ENCODE measurements at places on chromosomes 5 and 9. TPM values are rescaled to one million over a fixed set of nuclear protein-coding genes. Genes with fewer than 3 reads are reported as not detected.
A peak's percentile ranks its signal among the peaks of the same experiment; 100 is the strongest.

- peak overlapping the region; percentile 93 for H3K27ac ChIP-seq
- peaks cover 31% of the 10 kb centered on the region for H3K4me1 ChIP-seq
- H3K36me3 ChIP-seq: peaks cover under 1% of the 10 kb centered on the region
Observed at GRCh38 chr5:218457-219291, 554 bp downstream of the SDHA start.

- no peaks in the 10 kb centered on the region for H3K4me1 ChIP-seq
- H3K4me3 ChIP-seq: no peak overlapping the region
- no peak for DNase-seq
- H3K27ac ChIP-seq: no peak overlapping the region
Observed at GRCh38 chr5:59446356-59446755, 447.2 kb downstream of the PDE4D start.

DNA sequence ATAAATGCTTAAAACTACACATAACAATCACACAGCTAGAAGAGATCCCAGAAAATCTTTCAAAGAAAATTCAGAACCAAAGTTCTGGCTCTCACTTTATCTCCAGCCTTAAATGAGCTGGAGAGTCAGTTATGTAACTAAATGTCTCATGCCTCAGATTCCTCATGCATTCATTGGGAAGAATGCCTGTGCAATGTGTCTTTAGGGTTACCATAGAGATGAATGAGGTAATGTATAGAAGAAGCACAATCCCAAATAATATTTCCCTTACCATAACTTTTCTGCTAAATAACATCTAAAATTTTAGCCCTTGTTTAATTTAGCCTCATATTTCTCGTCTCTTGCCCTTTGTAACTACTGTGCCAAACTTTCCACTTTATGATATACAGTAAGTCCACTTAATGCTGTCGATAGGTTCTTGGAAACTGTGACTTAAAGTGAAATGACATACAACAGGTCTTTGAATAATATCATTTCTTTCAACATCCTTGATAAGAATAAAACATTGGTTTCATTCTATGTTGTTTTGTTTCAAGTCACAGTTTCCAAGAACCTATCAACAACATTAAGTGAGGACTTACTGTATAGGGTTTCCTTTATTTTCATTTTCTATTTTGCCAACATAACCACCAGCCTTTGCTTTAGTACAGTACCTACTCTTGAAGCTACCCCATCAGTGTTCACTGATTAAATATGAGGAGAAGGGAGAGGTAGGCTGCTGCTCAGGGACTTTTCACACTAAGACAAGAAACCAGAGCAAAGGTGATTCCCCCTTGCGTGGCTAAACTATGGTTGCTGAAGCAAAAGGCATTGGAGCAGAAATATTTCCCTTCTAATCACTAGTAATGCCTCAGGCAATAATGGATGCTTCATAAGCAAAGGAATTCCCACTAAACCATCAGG, 295.7 kb upstream of the PTGER4 start:
- no peak overlapping the region for H3K27ac ChIP-seq
- no peaks in the 10 kb centered on the region for H3K27me3 ChIP-seq
- H3K36me3 ChIP-seq: no peaks in the 10 kb centered on the region
- no peak overlapping the region for H3K4me3 ChIP-seq

- no peak overlapping the region for H3K4me3 ChIP-seq
- H3K27ac ChIP-seq: no peak overlapping the region
- peak; percentile 45 for DNase-seq
- no peaks in the 10 kb centered on the region for H3K4me1 ChIP-seq
- no peaks in the 10 kb centered on the region for H3K36me3 ChIP-seq
Observed at GRCh38 chr9:101421653-101422065, 13.9 kb downstream of the ALDOB start.

GRCh38 chr5:14105718-14106410, 37.3 kb upstream of the TRIO start:
- no peak for DNase-seq
- H3K27me3 ChIP-seq: no peaks in the 10 kb centered on the region
- H3K36me3 ChIP-seq: no peaks in the 10 kb centered on the region
- H3K4me3 ChIP-seq: no peak overlapping the region
- no peak overlapping the region for H3K27ac ChIP-seq

DNA sequence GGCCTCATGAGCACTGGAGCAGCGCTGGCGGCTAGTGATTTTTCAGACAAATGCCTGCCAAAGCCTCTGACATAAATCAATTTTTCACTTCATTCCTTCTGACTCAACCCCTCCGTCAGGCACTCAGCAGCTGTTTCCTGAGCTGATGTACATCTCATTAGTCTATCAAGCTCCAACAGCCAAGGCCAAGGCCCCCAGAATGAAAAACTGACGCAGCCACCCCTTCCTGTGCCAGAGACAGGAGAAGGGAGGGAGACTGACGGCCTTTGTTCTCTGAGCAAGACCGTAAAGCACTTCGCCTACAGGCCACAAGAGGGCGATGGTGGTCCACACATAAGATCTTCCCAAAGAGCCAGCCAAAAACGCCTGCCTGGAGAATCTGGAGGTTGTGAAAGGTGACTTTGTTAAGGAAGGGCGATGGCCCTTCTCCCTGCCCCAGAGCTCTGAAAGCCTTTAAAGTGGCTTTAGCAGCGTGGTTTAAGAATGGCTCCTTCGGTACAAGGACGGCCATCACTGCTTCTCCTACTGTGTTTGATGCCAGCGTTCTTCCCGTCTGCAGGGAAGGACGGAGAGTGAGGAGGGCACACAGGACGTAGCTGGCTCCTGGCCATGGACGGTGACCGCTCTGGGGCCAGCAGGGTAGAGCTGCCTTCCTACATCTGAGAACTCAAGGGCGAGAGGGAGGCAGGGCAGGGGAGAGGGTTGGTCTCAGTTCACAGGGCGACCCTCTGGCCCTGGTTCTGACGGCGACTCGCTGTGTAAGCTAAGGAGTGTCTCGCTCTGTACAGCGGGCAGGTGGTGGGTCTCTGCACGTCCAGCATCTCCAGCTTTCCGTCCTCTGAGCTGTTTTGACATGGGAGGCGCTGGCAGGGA, 37.0 kb downstream of the ALG2 start:
- peak; percentile 82 for DNase-seq
- H3K27me3 ChIP-seq: no peaks in the 10 kb centered on the region

DNA sequence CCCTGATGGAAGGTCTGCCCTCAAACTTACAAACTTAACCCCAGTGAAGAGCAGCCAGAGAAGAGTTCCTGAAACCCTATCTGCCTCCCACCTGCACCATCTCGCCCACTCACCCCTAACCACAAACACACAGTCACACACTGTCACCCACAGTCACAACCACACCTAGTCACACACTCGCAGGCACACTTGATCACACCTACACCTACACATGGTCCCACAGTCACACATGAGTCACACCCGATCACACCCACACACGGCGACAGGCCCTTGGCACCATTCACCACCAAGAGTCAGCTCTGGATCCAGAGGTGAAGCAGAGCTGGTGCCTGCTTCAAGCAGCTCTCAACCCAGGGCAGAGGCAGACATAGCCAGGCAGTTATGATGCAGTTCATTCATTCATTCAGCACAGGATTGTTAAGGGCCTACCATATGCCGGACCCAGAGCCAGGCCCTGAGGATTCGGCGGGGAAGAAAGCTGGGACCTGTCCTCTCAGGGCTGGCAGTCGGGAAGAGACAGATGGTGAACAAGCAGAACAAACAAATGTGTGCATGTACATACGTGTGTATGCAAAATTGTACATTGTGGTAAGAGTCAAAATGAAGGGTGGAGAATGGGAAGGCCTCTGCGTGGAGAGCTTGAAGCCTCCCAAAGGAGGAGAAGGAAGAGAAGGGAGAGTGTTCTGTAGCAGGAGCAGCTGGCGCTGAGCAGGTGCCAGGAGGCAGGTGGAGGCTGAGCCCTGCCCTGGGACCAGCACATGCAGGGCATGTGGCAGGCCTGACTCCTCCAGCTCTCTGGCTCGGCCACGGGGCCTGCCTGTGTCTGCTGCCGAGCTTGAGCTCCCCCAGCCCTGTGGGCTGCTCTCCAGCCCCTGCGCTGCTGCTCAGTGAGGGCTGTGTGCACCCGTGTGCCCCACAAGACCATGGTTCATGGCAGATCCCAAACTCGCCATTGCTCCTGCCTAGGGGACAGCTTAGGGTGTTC, 6.4 kb downstream of the TSPAN17 start:
- no peak for DNase-seq
- H3K4me3 ChIP-seq: no peak overlapping the region
- no peaks in the 10 kb centered on the region for H3K27me3 ChIP-seq
- peaks cover 8% of the 10 kb centered on the region for H3K4me1 ChIP-seq

GRCh38 chr5:73994963-73995362, 369.0 kb downstream of the ARHGEF28 start:
- H3K4me3 ChIP-seq: no peak overlapping the region
- no peaks in the 10 kb centered on the region for H3K27me3 ChIP-seq
- no peak for DNase-seq
- H3K27ac ChIP-seq: no peak overlapping the region
- H3K36me3 ChIP-seq: no peaks in the 10 kb centered on the region

GRCh38 chr5:55031492-55031891, 7.4 kb downstream of the GZMK start:
- no peak overlapping the region for H3K27ac ChIP-seq
- no peaks in the 10 kb centered on the region for H3K27me3 ChIP-seq
- H3K36me3 ChIP-seq: no peaks in the 10 kb centered on the region
- H3K4me3 ChIP-seq: no peak overlapping the region
- DNase-seq: no peak

DNA sequence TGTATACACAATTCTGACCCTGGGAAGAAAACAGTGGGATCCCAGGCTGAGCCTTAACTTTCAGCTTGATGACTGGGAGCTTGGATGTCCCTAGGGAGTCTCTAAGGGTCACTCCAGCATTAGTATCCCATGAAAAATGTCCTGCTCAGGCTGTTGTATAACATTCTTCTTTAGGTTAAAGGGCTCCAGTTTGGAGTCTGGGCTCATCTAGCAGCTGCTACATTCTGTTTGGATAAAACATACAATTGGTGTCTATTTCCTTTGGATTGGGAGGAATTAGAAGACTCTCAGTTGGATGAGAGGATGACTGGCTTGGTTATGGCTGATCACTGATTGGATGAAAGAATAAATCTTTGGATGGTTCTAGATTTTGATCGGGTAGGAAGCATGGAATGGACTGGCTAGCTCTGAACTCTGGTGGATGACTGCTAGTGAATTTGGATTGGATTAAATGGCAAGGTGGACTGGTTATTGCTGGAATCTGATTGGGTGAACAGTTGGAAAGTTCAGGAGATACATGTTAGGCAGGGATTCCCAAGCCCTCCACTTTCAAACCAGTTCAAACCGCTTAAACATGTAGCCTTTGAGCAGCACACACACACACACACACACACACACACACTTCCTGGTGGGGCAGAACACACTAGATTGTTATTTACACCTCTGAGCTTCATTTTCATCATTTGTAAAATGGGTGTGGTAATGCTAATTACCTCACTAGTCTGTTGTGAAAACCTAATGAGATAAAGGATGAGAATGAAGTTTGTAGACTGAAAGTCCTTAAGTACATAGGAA, 7.1 kb upstream of the MYOZ3 start:
- peaks cover 84% of the 10 kb centered on the region for H3K4me1 ChIP-seq
- H3K36me3 ChIP-seq: peaks cover 45% of the 10 kb centered on the region
- peak overlapping the region; percentile 47 for H3K27ac ChIP-seq
- DNase-seq: no peak

- H3K27me3 ChIP-seq: no peaks in the 10 kb centered on the region
- DNase-seq: peak; percentile 31
- no peaks in the 10 kb centered on the region for H3K36me3 ChIP-seq
- no peak overlapping the region for H3K27ac ChIP-seq
- H3K4me1 ChIP-seq: no peaks in the 10 kb centered on the region
Observed at GRCh38 chr5:115686051-115686737, 60.4 kb upstream of the TMED7 start.

- no peaks in the 10 kb centered on the region for H3K27me3 ChIP-seq
- no peak overlapping the region for H3K4me3 ChIP-seq
- no peak for DNase-seq
- no peak overlapping the region for H3K27ac ChIP-seq
- no peaks in the 10 kb centered on the region for H3K36me3 ChIP-seq
Observed at GRCh38 chr5:8993031-8993430, 552.8 kb downstream of the SEMA5A start.

DNA sequence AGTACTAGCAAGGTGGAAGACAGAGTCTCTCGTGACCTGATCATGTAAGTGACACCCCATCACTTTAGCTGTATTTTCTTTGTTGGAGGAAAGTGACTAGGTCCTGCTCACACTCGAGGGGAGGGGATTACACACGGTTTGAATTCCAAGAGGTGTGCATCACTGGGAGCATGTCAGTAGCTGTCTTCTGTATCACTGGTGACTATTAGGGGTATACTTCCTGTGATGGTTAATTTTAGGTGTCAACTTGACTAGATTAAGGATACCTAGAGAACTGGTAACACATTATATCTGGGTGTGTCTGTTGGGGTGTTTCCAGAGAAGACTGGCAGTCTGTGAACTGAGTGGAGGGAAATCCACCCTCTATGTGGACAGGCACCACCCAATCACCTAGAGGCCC, 22.5 kb downstream of the FOXD1 start:
- peaks cover 46% of the 10 kb centered on the region for H3K27me3 ChIP-seq
- DNase-seq: no peak
- no peaks in the 10 kb centered on the region for H3K36me3 ChIP-seq
- no peak overlapping the region for H3K4me3 ChIP-seq
- no peak overlapping the region for H3K27ac ChIP-seq
- H3K4me1 ChIP-seq: no peaks in the 10 kb centered on the region

DNA sequence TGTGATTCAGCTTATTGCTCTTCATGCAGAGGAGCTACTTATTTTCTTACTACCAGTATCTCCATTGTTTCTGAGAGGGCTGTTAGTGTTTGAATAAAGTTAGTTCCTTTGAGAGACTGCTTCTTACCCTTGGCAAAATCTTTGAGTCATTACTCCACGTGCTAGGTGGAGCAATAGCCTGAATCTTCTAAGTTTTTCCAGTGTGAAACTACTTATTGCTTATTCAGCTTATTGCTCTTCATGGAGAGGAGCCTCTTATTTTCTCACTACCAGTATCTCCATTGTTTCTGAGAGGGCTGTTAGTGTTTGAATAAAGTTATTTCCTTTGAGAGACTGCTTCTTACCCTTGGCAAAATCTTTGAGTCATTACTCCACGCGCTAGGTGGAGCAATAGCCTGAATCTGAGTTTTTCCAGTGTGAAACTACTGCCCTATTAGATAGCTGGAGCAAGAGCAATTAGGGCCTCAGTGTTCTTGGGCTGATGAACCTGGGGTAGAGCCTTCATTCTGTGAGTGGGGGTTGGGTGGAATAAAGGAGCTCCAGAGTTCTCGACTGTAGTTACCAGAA, 41.9 kb downstream of the GPBP1 start:
- no peaks in the 10 kb centered on the region for H3K27me3 ChIP-seq
- peaks cover 3% of the 10 kb centered on the region for H3K4me1 ChIP-seq
- H3K36me3 ChIP-seq: no peaks in the 10 kb centered on the region
- no peak for DNase-seq
- no peak overlapping the region for H3K4me3 ChIP-seq

GRCh38 chr9:132690696-132691095, 20.4 kb downstream of the GTF3C4 start:
- no peaks in the 10 kb centered on the region for H3K4me1 ChIP-seq
- no peaks in the 10 kb centered on the region for H3K27me3 ChIP-seq
- H3K36me3 ChIP-seq: peaks cover 57% of the 10 kb centered on the region
- no peak overlapping the region for H3K27ac ChIP-seq

- H3K4me1 ChIP-seq: no peaks in the 10 kb centered on the region
- H3K27me3 ChIP-seq: no peaks in the 10 kb centered on the region
- no peaks in the 10 kb centered on the region for H3K36me3 ChIP-seq
- H3K4me3 ChIP-seq: no peak overlapping the region
Observed at GRCh38 chr5:175894793-175895192, 23.4 kb downstream of the CPLX2 start.

GRCh38 chr9:34629491-34629808, 584 bp upstream of the ARID3C start:
- H3K27me3 ChIP-seq: peaks cover 64% of the 10 kb centered on the region
- no peak for DNase-seq
- H3K4me1 ChIP-seq: peaks cover 5% of the 10 kb centered on the region
- H3K27ac ChIP-seq: no peak overlapping the region

C9orf50 gene
- total RNA-seq: not detected

SPINK7 gene
- not detected for total RNA-seq

HMCN2 gene
- total RNA-seq: 3.6 TPM

LHX6 gene
- 4.7 TPM for total RNA-seq

CCIN gene
- 0.16 TPM for total RNA-seq

CARTPT gene
- not detected for total RNA-seq

All from heart left ventricle (tissue), 16 donors.